Smooth muscle cell of the brain vasculature (primary cell): ENCODE measurements at places on chromosomes 4 and X.

- DNase-seq, result no peak
Observed at GRCh38 chr4:140066031-140066930, 87.7 kb downstream of the MAML3 start.

DNA sequence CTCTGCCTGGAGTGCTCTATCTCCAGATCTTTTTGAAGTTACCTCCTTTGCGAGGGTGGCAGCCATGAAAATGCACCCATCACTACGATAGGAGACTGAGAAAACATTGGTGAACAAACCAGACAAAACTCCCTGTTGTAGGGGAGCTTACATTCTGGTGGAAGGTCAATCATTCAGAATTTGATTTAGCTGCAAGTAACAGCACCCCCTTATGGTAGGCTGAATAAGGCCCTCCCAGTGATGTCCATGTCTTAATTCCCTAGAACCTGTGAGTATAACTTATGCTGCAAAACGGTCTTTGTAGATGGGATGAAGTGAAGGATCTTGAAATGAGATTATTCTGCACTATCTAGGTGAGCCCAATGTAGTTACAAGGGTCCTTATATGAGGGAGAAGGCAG is 5.6 kb upstream of the TEC start:
- DNase-seq, result no peak

- DNase-seq, result no peak
Observed at GRCh38 chrX:19040373-19040772, 56.5 kb upstream of the PHKA2 start.

GRCh38 chrX:13852001-13852695 is 35.3 kb upstream of the GPM6B start:
- no peak for DNase-seq

DNA sequence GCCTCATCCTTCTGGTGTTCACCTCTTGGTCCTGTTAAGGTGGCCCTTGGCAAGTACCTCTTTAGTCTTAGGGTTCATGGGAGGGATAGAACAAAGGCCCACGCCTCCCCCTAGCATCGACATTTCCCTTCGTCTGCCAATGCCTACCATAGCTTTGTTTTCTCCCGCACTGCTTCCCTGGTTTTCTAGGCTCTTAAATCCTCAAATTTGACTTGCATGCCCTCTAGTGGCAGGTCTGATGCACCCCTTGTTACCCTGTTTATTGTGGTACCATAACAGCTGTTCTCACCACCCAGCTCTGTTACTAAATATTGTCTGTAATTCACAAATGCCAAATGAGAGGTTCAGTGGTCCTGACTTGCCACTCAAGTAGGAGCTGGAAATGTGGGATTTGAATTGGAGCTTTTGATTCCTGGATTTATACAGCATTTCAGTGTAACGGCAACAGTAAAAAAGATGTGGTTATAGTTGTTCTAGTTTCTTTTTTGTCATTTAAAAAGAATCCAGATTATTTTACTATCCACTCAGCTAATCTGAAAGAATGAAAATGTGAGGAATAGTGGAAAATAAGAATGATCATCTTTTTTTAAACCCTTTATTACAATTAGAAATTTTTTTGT is 100.1 kb downstream of the REPS2 start:
- peak; percentile 46 for DNase-seq
